Stimulated activated CD4-positive, alpha-beta T cell treated with anti-CD3 and anti-CD28 coated beads, Interleukin-2, amount 100 ng/mL, for 4 hours (primary cell): ENCODE measurements at places on chromosomes 6 and 20.

DNA sequence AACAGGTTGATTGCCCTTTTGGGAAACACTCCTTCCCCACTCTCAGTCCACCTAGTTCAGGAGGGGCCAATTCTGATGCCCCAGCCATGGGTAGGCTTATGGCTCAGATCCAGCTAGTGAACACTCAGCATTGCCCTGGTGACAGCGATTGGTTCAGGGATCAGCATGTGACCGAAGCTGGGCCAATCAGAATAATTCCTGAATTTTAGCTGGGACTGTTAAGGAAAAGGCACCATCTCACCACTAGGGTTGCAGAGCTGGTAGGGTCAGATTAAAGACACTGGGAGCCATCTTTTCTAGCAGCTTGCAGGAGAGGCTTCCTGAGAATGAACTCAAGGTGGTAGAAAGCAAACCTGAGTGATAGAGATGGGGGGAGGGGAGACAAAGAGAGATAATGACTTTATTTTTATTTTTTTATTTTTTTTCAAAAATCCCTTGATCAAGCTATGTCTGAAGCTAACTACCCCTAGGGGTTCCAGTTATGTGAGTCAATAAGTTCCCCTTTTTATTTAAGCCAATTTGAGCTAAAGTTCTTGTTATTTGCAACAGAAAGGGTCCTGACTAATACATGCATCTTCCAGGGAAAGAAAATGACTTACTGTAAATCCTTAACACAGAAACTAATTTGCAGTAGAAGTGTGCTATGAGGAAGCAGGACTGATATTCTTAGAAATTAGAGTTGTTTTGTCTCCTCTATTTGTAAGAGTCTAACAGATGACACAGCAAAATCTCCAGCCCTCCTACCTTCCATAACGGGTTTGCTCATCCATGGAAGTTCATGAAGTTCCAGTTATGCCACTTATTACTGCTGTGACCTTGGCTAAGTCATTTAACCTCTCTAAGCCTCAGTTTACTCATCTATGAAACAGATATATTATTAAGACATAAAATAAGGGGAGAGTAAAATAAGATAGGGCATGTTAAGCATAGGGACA is 44.7 kb downstream of the EYA2 start:
- no peak for DNase-seq

GRCh38 chr6:72787391-72788031 is 165.6 kb downstream of the KCNQ5 start:
- no peak for DNase-seq

DNA sequence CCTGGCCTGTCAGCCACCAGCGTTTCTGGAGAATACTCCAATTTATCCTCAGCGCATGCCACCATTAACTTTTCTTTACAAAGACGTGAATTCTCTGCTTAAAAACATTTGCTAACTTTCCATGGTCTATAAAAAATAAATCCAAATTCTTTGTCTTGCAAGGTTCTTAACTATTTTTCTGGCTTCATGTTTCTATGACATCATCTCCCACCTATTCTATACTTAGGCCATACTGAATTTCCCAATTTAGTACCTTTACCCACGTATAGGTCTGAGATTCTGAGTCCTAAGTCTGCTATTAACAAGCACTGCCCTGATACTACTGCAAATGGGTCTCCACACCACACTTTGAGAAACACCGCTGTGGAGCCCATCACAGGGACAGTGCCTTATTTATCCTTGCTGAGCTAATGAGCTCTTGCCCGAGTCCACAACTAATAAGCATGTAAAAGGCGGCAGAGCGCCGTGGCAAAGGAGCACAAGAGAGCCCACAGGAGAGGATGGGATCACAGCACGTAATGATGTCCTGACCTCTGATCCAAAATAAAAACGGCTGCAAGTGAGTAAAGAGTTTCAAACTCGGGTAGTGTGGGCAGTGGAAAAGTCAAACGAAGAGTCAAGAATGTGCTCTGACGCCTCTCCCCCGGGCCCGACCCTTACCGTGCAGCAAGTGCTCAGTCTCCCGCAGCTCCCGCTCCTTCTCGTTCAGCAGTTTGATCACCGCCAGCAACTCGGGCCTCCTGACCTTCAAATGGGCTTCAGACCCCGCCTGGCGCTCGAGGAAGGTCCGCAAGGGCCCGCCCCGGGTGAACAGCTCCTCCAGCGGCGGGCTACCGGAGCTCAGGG is 519 bp downstream of the MTRF1L start:
- DNase-seq = peak; percentile 9

DNA sequence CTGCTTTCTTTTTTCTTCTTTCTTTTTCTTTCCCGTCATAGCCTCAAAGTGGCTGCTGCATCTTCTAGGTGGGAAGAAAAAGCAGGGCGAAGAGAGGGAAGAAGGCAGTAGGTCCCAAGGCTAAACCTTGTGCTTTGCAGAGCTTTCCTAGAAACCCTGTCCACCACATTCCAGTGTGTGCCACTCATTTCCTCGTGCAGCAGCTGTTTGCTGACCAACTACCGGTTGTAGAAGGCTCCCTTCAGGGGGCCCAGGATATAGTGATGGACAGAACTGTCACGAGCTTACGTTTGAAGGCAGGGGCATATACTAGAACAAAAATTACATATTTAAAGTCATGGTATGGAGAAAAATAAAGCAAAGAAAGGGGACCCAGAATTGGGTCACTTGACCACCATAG is 103.0 kb downstream of the SASH1 start:
- no peak for DNase-seq
